ENCODE measurements at places on chromosomes 11 and 22.

DNA sequence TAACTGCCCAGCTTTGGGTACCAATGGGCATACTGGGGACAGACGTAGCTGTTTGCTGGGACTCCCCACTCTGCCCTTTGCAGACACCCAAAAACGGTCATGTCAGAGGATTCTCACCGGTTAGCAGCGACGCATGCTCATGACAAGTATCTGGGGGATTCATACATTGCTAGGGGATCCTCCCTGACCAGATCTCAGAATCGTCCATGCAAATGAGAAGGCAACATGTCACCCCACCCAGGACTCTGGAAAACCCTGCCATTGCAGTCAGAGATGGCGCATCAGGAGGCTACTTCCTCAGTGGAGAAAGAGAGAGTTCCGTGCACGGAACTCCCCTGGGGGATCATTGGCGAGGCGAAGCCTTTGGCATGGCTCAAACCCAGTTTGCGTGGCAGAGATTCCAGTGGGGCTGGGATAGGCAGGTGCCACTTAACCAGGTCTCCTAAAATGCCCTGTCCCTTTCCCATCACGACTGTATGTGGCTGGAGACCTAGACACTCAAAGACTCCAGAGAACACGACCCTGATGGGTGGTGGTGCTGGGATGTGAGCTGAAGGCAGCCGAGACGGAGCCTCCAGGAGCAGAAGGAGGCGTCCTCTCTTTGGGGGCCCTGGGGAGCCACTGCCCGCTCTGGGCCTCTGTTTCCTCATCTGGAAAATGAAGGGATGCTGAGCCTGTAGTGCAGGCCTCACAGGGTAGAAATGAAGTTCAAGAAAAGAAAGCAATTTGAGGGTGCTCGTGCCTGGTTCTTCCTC lies 4.9 kb downstream of the RGL4 start:
- no peak for DNase-seq

DNA sequence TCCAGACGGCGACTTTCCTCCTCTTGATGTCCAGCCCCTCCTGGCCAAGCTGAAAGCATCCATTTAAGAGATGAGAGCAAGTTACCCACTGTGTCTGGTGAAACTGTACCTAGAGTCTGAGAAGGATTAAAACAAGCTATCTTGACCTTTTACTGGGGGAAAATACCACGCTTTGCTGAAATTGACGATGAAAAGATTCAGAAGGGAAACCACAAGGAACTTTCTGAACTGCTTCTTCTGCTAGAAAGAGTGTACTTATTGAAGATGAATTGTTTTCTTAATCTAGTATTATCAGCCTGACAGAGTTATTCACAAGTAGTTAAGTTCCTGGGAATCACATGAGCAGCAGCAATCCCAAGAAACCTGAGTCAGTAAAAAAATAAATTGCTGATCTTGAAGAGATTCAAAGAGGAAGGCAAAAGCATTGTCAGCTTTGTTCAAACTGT lies 13.1 kb upstream of the MS4A6A start:
- no peak for DNase-seq

DNA sequence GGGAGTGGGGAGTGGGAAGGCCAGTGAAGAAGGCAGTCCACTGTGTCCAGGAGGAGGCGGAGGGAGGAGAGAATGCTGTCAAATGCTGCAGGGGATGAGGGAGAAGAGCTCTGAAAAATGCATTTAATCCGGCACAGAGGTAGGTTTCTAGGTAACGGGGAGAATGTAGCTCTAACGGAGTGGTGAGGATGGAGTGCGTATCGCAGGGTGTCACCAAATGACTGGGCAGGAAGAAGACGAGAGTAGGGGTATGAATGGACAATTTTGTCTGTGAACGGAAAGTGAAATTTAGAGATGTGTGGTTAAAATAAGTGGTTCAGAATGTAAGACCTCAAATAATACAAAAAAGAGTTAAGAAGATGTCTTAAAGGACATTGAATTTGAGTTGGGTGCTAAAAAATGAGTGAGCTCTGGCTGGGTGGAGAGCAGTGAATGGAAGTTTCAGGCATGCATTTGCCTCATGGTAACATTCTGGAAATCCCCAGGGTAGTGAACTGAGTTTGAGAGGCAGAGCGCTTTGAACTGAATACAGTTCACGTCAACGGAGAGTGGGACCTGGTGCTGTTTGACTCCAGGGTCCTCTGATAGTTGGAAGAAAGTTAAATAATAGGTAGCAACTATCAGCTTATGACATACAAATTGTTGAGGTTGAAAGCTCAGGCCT lies 81.3 kb upstream of the CADM1 start:
- no peak for DNase-seq

- no peak for DNase-seq
Measured at GRCh38 chr11:120391292-120391691, 55.1 kb downstream of the ARHGEF12 start.

GRCh38 chr11:34419158-34419557 lies 19.6 kb upstream of the CAT start:
- DNase-seq: no peak

DNA sequence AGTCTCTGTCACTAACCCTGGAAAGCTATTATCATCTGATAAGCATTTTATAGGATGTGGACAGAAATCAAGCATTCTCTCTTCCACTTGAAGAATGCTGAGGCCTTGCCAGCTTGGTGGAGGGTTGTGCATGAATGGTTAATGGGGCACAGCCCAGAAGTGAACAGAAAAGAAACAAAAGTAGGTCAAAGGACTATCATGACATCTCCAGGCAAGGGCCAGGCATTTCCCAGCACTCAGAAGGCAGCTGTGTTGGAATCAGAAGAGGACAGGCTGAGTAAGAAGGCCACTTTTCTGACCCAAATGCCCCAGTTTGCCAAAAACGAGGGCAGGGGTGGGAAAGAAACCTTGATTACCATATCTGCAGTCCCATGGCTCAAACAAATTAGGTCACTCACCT lies 12.4 kb downstream of the TENM4 start:
- no peak for DNase-seq

DNA sequence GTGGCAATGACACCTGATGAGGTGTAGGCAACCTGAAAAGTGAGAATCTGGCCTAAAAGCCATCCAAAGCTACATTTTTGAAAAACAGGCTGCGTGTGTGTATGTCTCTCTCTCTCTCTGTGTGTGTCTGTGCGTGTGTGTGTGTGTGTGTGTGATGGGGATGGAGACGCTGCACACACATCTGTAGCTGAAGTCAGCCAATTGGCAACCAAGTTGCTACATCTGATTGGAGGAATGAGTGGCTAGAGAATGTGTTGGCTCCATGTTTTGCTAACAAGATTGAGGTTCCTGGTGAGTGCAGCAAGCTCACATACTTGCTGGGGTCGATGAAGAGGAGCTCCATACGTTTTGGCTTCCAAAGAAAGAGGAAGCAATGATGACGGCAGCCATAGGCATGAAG lies 311.4 kb upstream of the NCAM1 start:
- DNase-seq: no peak

DNA sequence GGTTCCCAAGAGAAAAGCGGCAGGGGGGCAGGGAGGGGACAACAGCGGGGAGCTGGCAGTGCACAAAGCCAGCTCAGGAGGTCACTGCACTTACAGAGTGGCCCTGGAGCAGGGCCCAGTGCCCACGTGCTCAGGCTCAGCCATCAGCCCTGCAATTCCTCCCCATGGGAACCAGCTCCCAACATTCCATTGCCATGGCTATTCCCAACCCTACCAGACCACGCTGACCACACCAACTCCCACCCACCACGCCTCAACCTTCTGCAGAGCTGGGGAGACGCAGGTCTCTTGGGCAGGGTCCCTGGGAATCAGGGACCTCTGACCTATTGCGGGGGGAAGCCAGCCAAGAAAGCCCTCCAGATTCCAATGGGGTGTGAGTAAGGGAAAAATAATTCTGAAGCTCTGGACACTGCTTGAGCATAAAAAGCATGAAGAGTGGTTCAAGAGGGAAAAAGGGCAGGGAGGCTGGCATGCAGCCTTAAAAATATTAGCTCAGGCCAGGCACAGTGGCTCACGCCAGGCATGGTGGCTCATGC lies 38.3 kb upstream of the TFIP11 start:
- no peak for DNase-seq

- no peak for DNase-seq
Measured at GRCh38 chr11:34203377-34203871, 98.0 kb downstream of the NAT10 start.

DNA sequence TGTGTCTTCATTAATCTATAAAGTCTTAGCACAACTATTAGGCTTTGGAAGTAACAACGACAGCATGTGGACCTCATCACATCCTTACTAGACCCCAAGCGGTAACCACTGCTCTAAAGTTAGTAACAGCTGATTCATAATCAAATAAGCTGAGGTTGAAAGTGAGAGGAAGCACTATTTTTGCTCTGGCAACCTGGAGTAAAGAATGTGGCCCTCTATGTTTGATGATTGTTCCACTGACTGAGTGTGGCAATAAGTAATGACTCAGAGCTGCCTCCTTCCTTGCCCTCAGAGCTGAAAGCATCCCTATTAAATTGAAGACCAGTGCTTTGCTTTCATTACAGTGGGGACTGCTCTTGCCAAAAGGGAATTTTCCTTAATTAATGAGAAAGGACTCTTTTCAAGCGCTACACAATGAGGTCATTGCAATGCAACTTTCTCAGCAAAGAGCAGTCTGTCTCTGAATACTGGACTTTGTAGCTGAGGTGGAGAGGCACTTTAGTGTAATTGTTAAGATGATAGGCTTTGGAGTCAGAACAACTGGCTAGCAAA lies 906.1 kb upstream of the RAG2 start:
- no peak for DNase-seq

Data from stimulated activated CD4-positive, alpha-beta T cell treated with anti-CD3 and anti-CD28 coated beads, Interleukin-1b, Interleukin-23, amount 100 ng/mL, for 1 hour (primary cell).